ENCODE measurements at places on chromosomes 2 and 18.

DNA sequence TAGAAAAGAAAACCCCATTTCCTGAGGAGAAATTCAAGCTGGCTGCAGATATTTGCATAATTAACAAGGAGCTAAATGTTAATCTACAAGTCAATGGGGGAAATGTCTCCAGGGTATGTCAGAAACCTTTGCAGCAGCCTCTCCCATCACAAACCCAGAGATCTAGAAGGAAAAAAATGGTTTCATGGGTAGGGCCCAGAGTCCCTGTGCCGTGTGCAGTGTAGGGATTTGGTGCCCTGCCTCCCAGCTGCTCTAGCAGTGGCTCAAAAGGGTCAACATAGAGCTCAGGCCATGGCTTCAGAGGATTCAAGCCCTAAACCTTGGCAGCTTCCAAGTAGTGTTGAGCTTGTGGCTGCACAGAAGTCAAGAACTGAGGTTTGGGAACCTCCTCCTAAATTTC, 290.2 kb upstream of the TMEFF2 start:
- DNase-seq: no peak

DNA sequence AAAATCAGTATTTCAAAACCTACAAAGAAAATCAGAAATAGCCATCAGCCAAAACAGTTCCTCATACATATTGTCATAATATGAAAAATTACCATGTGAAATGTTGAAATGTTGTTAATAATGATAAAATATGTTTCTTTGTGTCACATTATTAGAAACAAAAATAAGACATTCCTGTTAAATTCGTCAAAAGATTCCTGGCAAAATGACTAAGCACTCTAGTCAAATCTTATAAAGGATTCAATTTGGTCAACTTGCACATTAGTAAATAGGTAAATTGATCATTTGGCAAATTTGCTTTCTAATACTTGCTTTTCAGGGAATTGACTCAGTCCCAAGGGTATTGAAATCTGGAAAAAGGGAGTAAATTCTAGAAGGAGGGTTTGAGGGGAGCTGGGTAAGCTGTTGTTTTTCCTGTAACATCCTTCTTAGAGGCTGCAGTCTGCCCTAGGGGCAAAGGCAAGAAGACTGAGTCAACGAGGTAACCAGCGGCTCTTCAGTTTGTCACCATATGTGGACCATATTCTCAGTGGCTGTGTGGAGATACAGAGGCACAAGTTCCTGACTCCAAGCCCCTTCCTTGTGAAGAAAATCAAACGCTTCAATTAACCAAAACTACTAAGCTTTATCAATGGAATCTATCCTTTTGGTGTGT, 482.3 kb downstream of the TNS1 start:
- no peak for DNase-seq

GRCh38 chr2:120691410-120691809, 44.3 kb upstream of the GLI2 start:
- no peak for DNase-seq

- DNase-seq: no peak
These were observed 305.4 kb upstream of the HS6ST1 start for GRCh38 chr2:128623776-128624761.

- DNase-seq: no peak
These were observed at the start of gene ZEB2 for GRCh38 chr2:144519934-144520731. Gene ZEB2 (minus strand): TSS chr2:144520119. CDS start chr2:144517350, 2,769 bp downstream.

DNA sequence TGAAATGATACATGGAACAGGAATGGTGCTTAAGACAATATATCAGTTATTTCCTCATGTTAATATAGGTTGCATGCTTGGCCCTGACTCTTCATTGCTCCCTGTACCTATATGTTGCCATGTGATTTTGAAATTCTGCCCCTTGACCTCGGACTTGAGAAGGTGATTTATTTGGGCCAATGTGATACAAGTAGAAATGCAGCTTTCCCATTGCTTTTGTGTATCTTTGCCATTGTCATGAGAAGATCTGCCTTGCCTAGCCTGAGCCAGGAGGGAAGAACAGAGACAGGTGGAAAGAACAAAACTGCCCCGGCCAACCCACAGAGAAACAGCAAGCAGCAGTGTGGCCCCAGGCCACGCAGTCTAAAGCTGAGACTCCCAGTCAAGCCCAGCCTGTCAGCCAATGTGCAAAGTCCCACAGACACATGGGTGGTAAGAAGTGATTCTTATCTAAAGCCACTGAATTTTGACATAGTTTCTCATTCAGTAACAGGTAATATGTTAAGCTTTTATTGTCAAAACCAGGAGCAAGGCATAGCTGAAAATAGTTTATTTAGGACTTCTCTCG, 245.7 kb upstream of the RND3 start:
- no peak for DNase-seq

DNA sequence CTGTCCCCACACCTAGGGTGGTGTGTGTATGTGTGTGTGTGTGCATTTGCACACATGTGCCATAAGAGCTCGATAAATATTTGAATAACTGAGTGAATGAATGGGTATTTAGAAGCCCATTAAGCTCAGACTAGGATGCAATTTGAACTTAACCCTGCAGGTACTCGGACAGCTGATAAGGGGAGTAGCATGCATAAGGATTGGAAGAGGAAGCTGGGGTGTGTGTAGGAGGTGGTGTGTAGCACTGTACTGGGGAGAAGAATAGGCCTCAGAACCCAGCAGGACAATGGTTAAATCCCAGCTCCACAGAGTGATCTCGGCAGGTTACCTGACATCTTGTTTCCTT, 1.8 kb upstream of the KCNF1 start:
- no peak for DNase-seq
